ENCODE measurements at places on chromosomes 7 and 10.

DNA sequence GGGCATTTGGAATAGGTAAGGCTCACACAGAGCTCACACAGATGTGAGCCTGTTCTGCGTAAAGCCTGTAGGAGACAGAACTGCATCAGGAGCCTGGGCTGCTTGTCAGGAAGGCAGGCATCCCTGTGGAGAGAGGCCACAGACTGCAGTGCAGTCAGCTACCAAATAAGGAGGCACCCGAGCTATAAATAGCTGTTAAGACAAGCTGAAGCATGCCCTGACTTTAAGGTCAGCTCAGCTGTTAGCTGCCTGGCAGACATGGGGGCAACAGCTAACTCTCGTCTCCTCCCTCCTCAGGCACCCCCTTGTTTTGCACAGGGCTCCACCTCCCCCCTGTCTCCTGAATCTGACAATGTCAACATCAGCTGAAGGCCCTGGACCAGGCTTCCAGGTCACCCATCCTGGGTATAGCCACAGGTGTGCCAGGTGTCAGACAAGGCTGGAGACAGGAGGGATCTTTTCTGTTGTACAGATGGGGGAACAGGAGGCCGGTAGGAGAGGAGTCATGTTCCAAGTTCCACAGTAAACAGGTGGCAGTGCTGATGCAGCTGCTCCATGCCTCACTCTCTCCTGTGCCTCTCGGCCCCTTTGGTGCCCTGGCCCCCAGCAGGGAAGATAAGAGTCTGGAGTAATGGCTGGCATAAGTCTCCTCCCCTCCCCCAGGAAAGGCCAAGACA lies 27.6 kb upstream of the MKRN1 start:
- DNase-seq = peak; percentile 38

GRCh38 chr7:138212314-138212713 lies 136.1 kb downstream of the AKR1D1 start:
- DNase-seq = no peak

- no peak for DNase-seq
Measured at GRCh38 chr10:64113792-64114191, 592.6 kb downstream of the REEP3 start.

DNA sequence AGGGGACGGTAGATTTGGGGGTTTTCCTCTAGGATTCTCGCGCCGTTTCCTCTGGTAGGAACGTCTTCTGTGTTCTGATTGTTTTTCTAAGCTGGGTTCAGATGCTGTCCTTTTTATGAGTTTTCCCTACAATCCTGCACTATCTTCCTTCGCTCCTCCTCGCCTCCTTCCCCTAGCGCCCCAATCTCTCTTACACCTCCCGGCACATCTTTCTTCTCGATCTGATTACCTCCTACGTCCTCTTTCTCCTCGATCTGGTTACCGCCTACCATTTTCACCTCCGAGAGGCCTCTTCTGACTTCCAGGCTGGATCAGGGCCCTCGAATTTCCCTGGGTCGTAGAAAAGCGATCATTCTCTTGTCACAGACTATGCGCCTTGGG lies 413 bp downstream of the BUD31 start:
- DNase-seq = no peak

DNA sequence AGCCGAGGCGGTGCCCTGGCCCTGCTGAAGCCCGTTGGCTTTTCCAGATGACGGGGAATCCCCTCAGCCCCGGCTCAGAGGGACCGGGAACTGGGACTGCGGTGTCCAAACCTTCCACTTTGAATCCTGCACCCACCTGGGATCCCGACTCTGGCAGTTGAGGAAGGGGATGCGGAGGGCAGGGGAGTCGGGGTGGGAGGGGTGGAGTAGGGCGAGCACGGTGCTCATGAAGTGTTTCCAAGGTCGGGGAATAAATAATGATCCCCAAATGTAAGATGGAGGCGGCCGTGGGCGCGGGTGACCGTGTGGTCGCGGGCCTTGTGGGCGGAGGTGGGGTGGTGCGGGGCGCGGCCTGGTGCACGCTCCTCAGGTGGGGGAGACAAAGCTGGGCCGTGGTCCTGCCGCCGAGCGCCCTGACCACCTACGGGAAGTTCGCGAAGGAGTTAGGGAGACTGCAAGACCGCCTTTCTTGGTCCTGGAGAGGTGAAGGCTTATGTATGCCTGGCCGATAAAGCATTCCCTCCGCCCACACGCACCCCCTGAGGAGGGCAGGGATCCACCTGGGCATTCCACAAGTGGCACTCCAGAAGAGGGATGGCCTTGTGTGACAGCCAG lies 1.4 kb downstream of the MTURN start:
- DNase-seq = no peak

DNA sequence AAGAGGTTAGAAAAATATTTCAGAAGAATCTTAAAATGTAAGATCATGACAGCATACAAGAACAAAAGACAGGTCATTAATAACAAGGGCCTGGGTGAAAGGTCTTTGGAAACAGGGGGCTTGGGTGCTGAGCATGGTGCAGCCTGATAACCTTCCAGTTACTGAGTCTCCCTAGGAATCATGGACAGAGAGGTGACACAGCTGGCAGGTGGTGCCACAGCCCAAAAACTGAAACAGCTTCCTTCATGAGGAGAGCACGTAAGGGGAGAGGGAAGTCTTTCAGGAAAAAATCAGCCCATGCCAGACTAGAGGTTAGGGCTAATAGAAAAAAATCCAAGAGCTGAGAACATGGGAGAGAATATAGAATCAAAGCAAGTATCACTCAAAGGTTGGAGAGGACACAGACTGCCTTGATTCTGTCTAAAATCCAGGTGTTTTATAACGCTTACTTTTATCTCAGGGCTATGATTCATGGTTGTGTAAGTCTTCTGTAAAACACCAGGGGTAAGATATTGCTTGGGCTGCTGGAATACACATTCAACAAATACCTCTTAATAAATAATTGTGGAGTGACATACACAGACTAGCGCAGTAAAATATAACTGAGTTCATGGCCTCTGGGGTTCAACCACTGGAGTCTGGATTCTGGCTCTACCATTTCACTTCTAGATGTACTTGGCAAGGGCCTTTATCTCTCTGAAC lies 88.1 kb downstream of the SEMA3C start:
- no peak for DNase-seq

- DNase-seq = no peak
Measured at GRCh38 chr10:48802611-48803071, 118.0 kb downstream of the WDFY4 start.

DNA sequence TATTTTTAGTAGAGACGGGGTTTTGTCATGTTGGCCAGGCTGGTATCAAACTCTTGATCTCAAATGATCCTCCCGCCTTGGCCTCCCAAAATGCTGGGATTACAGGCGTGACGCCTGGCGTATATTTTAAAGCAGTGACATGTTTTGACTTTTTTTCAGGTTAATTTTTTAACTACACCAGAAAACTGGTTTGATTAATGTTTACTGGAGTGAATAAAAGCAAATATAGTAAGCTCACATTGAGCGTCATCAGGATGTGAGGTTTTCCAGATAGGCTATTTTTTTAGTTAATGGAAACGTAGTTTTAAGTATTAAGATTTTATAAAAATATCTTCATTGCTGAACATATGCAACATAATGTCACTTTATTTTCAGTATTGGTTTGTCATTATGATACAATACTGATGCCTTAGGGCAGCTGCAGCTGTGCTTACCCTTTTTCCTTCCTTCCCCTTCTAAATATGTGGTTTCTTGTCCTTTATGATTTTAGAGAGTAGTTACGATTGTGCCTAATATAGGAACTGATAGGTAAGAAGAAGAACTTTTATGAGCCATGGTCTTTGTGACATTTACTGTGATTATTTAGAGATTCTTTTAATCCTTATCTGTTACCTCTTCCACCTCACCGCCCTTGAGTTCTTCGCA lies 37.3 kb downstream of the TMEM60 start:
- no peak for DNase-seq

GRCh38 chr7:138610671-138611170 lies 90.4 kb downstream of the SVOPL start:
- no peak for DNase-seq

DNA sequence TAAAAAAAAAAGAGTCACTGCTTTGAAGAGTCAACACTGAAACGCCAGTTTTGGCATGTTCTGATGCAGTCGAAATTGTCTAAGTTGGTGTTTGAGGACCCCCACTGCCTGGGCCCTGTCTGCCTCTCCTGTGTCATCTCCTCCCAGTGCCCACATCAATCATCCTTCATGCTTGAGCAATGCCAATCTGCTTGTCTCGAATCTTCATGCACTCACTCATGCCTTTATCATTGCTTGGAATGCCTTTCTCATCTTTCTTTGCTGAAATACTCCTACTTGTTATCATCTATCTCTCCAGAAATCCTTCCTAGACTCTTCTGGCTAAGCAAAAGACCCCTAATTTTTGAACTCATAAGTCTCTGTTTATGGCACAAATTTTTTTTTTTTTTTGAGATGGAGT lies 42.1 kb upstream of the PLPP4 start:
- no peak for DNase-seq

DNA sequence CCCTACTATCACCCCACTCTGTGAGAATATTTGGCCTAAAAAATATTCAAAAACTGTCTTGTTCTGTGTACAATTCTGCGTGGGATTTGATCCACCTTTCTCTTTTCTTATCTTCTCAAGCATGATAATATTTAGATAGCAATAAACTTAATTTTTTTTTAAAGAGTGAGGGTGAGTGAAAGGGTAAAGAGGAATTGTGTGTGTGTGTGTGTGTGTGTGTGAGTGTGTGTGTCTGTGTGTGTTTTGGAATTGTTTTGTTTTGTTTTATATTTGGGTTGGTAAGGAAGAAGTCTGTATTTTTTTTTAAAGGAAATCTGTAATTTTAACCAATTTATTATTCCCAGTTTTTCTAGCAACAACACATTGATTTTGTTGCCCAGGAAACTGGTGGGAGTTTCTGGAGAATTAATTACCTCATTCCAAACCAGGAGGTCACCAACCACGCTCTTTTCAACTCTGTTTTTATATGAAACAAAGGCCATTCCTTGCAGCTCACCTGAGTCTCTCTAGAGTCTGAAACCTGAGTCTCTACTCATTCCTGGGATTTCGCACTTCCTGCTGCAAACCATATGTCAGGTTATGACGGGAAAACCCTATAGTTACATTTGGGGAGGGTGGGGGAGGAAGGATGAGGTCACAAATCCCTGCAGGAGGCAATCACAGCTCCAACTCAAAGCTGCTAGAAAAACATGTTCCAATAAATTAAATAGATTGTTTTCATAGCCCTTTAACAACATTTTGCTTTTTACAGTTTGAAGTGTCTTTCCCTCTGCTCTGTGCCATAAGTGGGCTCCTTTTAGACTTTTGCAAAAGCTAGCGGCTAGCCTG lies 38.1 kb upstream of the XPNPEP1 start:
- no peak for DNase-seq

DNA sequence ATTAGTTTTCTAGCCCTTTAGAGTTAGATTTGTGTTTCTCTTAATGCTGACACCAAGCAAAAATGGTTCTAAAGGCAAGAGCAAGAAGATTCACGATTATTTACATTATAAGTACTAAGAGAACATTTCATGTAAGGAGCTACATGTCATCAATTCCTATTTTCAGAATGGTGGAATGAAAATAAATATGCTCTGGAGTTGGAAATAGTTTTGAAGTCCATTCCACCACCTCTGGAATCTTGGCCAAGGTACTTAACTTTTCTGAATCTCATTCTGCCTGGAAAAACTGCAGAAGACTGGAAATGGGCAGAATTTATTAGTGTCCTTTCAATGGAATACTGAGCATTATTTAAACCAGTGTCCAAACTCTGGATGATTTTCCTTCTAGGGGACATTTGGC lies 125.1 kb upstream of the RAB11FIP2 start:
- no peak for DNase-seq

- DNase-seq = no peak
Measured at GRCh38 chr10:43090188-43090587, 13.3 kb downstream of the RET start.

DNA sequence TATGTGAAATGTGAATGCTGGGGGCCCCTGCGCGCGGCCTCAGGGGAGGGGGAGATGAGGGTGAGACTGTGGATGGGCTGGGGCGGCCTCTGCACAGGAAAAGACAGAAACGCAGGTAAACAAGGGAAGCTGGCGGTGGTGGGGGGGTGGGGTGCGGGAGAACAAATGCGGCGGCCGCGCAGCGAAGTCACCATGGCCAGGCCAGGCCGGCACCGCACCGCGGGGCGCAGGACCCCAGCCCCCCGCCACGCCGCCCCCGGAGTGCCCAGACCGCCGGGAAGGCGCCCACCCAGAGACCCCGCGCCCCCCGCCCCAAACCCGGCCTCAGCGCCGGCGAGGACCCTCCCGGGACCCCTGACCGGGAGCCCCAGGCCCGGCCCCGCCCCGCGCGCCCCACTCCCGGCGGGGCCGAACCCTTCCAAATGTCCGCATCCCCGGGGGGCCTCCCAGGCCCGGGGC lies 14.5 kb upstream of the DNAAF5 start:
- DNase-seq = no peak

- no peak for DNase-seq
Measured at GRCh38 chr7:20229646-20230500, 12.7 kb upstream of the MACC1 start.

- no peak for DNase-seq
Measured at GRCh38 chr7:35430547-35431153, 176.8 kb upstream of the TBX20 start.

GRCh38 chr10:97144297-97144696 lies 41.5 kb downstream of the SLIT1 start:
- DNase-seq = no peak

GRCh38 chr7:155660059-155660757 lies 15.7 kb downstream of the RBM33 start:
- DNase-seq = no peak

- DNase-seq = no peak
Measured at GRCh38 chr10:97128039-97128492, 57.7 kb downstream of the SLIT1 start.

DNA sequence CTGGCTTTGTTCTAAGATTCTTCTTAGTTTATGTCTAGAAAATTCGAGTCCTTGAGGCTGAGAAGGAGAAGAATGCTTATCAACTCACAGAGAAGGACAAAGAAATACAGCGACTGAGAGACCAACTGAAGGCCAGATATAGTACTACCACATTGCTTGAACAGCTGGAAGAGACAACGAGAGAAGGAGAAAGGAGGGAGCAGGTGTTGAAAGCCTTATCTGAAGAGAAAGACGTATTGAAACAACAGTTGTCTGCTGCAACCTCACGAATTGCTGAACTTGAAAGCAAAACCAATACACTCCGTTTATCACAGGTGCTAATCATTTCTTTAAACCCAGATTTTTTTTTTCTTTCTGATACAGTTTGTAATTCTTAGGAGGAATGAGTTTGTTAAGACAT lies 6.7 kb downstream of the CEP55 start:
- no peak for DNase-seq

GRCh38 chr7:157876469-157877285 lies 539.9 kb downstream of the DNAJB6 start:
- no peak for DNase-seq

GRCh38 chr7:47711776-47712175 lies 129.9 kb upstream of the TNS3 start:
- no peak for DNase-seq

DNA sequence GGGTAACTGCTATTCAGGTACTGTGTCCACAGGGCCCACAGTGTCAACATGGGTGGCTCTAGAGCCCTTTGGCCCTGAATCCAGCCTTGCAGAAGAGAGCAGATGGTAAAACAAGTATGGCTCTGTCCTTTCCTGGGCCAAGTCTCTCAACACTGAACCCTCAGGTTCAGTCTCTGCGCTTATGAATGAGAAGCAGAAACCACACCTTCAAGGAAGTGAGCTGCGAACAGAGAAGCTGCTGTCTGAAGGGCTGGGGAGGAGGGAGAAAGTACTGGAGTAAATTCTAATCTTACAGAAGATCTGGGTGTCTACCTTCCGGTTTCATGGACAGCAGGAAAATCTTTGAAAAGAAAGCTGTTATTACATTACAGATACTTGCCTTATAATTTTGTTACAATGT lies 4.1 kb downstream of the TBRG4 start:
- no peak for DNase-seq

GRCh38 chr7:115674467-115675024 lies 356.0 kb downstream of the TFEC start:
- DNase-seq = no peak

All from heart right ventricle (tissue), 16 donors.